Heart left ventricle (tissue), 16 donors: ENCODE measurements at places on chromosomes 3 and 15. TPM values are rescaled to one million over a fixed set of nuclear protein-coding genes. Genes with fewer than 3 reads are reported as not detected.

GRCh38 chr3:194691481-194692283 lies 6.0 kb downstream of the FAM43A start:
- H3K27me3 ChIP-seq, result no peaks in the 10 kb centered on the region
- DNase-seq, result no peak
- H3K27ac ChIP-seq, result no peak overlapping the region
- H3K4me3 ChIP-seq, result no peak overlapping the region
- H3K4me1 ChIP-seq, result peaks cover 35% of the 10 kb centered on the region
- H3K36me3 ChIP-seq, result no peaks in the 10 kb centered on the region

SPINK8 gene
- not detected for total RNA-seq

- no peak for DNase-seq
- H3K27me3 ChIP-seq, result no peaks in the 10 kb centered on the region
- H3K36me3 ChIP-seq, result no peaks in the 10 kb centered on the region
- no peak overlapping the region for H3K27ac ChIP-seq
- H3K4me3 ChIP-seq, result no peak overlapping the region
- H3K4me1 ChIP-seq, result no peaks in the 10 kb centered on the region
These were observed 13.9 kb downstream of the UROC1 start for GRCh38 chr3:126503701-126504100.

DNA sequence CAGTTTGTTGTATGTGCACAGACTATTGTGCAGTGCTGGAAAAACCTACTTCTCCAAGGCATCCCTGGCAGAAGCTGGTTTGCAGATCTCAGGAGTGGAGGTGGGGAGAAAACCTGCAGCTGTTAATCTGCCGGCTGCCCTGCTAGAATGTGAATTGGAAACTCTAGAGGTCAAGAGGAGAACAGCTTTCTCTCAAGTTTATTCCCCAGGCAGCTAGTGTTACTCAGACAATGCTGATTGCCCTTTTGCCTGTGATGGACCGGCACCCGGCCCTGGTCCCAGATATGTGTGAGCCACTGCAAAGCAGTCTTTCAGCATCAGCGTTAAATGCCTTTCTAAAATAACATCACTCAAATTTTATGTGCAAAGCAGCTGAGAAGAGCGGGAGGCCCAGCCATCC lies 129.7 kb upstream of the TPM1 start:
- H3K36me3 ChIP-seq, result no peaks in the 10 kb centered on the region
- H3K4me3 ChIP-seq, result no peak overlapping the region
- H3K4me1 ChIP-seq, result peaks cover 7% of the 10 kb centered on the region
- DNase-seq, result no peak
- H3K27ac ChIP-seq, result no peak overlapping the region

DNA sequence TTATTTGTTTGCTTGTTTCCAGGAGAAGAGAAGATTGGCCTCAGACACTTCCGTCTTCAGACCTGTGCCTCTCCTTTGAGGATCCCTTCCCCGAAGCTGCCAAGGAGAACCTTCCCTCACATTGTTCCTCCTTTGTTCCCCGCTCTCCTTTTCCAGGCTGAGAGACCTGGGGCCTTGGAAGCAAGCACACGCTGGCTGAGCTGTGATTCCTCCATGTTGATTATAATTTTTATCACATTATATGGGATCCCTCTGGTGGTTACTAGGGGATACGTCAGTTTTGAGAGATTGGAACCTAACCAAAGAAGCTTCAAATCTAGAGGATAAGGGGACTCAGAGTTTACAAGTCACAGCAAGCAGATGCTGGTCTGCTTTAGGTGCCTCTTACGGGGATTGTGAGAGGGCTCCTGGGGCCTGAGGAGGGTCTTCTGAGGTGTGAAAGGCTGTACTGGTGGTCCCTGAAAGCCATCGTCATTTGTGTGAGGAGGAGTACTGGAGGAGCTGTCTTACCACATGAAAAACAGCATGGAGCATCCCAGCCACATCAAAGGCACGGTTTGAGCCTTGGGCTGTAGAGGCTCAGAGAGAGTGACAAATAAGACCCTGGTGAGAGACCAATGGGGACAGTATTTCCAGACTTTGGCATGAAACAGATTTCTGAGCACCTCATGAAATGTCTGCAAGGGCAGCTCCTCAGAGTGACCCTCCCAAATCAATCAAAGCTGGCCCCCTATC lies 760.1 kb upstream of the CFAP20DC start:
- no peaks in the 10 kb centered on the region for H3K27me3 ChIP-seq
- H3K4me3 ChIP-seq, result no peak overlapping the region
- H3K27ac ChIP-seq, result no peak overlapping the region

GOLGA8O gene
- 0.81 TPM for total RNA-seq

SLC35G2 gene
- total RNA-seq, result 2.1 TPM

FXR1 gene
- total RNA-seq, result 255 TPM

- no peak overlapping the region for H3K27ac ChIP-seq
- H3K4me3 ChIP-seq, result no peak overlapping the region
- no peaks in the 10 kb centered on the region for H3K27me3 ChIP-seq
- no peaks in the 10 kb centered on the region for H3K4me1 ChIP-seq
- H3K36me3 ChIP-seq, result no peaks in the 10 kb centered on the region
These were observed 13.2 kb downstream of the PLA2G4D start for GRCh38 chr15:42080919-42081830.

- H3K36me3 ChIP-seq, result peaks cover 8% of the 10 kb centered on the region
- H3K4me1 ChIP-seq, result no peaks in the 10 kb centered on the region
- no peak overlapping the region for H3K4me3 ChIP-seq
- DNase-seq, result no peak
- no peaks in the 10 kb centered on the region for H3K27me3 ChIP-seq
- no peak overlapping the region for H3K27ac ChIP-seq
These were observed 13.8 kb downstream of the TRIM59 start for GRCh38 chr3:160435747-160436146.

GRCh38 chr3:10777627-10778026 lies 38.4 kb upstream of the SLC6A11 start:
- DNase-seq, result no peak
- no peaks in the 10 kb centered on the region for H3K4me1 ChIP-seq
- peaks cover 32% of the 10 kb centered on the region for H3K27me3 ChIP-seq
- H3K36me3 ChIP-seq, result no peaks in the 10 kb centered on the region
- no peak overlapping the region for H3K4me3 ChIP-seq
- H3K27ac ChIP-seq, result no peak overlapping the region

- no peak overlapping the region for H3K27ac ChIP-seq
- H3K4me3 ChIP-seq, result no peak overlapping the region
- no peaks in the 10 kb centered on the region for H3K27me3 ChIP-seq
These were observed 168.4 kb downstream of the ZIC4 start for GRCh38 chr3:147237991-147238390.

- no peak overlapping the region for H3K27ac ChIP-seq
- no peak for DNase-seq
- H3K4me1 ChIP-seq, result no peaks in the 10 kb centered on the region
- H3K27me3 ChIP-seq, result no peaks in the 10 kb centered on the region
- H3K4me3 ChIP-seq, result no peak overlapping the region
These were observed 57.2 kb upstream of the TOPAZ1 start for GRCh38 chr3:44184319-44184953.

DNA sequence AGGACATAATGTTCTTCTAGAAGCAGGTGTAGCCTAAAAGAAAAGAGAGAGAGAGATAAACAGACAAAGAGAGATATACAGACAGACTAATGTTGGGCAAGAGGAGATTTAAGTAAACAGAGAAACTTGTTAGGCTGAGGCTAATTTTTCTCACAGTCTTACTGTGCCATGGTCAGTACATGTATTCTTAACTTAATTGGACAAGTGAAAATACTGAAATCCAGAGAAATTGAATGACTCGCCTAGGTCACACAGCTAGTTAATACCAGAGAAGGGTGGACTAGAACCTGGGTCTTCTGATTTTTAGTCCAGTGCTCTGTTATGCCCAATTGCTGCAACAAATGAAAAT lies 6.7 kb upstream of the ZNF609 start:
- H3K36me3 ChIP-seq, result peaks cover 42% of the 10 kb centered on the region
- H3K27ac ChIP-seq, result no peak overlapping the region
- H3K4me3 ChIP-seq, result no peak overlapping the region
- no peaks in the 10 kb centered on the region for H3K27me3 ChIP-seq
- H3K4me1 ChIP-seq, result peaks cover 6% of the 10 kb centered on the region

TMOD2 gene
- total RNA-seq, result 6.1 TPM

- DNase-seq, result no peak
- H3K4me1 ChIP-seq, result no peaks in the 10 kb centered on the region
- no peak overlapping the region for H3K4me3 ChIP-seq
- no peak overlapping the region for H3K27ac ChIP-seq
These were observed 124.8 kb downstream of the MYLK start for GRCh38 chr3:123759311-123759710.

DNA sequence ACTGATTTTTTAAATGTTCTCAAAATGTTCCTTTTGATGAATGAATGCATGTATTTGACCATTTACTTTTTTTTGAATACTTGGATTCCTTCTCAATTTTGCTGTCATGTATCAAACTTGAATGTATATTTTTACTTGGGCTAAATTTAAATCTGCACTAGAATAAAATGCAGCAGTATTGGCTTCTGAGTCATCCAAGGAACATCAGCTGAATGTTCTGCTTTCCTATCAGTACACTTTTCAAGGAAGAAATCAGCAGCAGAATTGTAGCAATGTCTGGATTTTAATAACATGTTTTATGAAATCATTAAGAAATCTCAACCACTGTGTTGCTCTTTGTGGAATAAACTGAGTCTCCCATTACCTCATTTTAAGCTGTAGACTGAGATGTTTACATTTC lies 57.0 kb upstream of the COL6A6 start:
- no peaks in the 10 kb centered on the region for H3K36me3 ChIP-seq
- no peak overlapping the region for H3K27ac ChIP-seq
- no peaks in the 10 kb centered on the region for H3K27me3 ChIP-seq
- H3K4me1 ChIP-seq, result no peaks in the 10 kb centered on the region
- no peak overlapping the region for H3K4me3 ChIP-seq
- DNase-seq, result no peak

EPHB1 gene
- total RNA-seq, result 0.67 TPM

DNA sequence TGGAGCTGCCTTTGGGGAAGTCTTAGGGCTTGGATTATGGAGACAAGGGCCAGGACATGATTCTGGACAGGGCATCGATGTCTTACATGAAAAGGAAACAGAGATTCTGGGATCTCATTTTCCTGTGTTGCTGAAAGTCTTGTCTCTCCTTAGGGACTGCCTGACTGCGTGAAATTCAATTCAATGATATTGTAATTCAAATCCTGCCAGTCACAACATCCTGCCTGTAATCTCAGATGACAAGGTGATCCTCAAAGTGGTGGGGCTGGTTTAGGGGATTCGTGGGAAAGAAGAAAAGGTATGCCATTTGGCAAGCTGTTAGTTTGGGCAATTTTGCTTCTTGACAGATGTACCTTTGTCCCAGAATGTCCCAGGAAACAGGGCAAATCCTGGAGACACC lies 129.1 kb downstream of the KBTBD8 start:
- H3K27ac ChIP-seq, result no peak overlapping the region
- no peak overlapping the region for H3K4me3 ChIP-seq
- no peaks in the 10 kb centered on the region for H3K4me1 ChIP-seq
- no peaks in the 10 kb centered on the region for H3K36me3 ChIP-seq
- H3K27me3 ChIP-seq, result peaks cover 4% of the 10 kb centered on the region

DNA sequence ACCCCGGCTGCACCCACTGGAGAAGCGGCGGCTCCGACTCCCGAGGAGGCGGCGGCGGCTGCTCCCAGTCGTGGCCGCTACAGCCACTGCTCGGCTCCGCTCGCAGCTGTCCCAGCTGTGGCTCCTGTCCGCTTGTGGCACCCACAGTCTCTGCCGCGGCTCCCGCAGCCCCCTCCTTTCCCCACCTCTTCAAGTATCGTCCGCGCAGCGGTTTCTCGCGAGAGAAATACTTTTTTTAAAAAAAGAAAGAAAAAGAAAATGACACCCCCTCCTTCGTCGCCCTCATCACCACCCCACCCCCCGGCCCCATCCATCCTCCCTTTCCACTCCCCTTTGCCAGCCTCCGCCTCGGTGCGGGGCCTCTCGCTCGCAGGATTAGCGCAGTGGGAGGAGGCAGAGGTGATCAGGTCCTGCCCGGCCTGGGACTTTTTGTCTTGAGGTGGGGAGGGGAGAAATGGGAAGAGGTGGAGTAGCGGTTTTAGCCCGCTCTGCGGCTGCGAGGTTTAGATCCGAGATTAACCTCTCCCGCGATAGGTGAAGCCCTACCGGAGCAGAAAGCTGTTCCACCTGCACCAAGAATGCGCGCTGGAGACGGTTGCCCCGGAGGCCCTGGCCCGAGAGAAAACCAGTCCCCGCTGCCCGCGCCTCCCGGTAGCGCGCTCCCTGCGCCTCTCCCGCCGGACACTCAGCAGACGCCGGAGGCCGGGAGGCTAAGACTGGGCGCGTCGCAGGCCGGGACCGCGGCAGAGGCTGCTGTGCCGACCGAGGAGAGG lies at the start of gene FBN1:
Gene FBN1 (minus strand): TSS at position 152 of the 773 bp plus-strand sequence. CDS start 940 bp downstream, outside the sequence.
- H3K27ac ChIP-seq, result peak within 1 kb of the TSS; percentile 91
- no peaks in the 10 kb centered on the region for H3K27me3 ChIP-seq
- peak within 1 kb of the TSS; percentile 80 for H3K4me3 ChIP-seq
- no peaks in the 10 kb centered on the region for H3K4me1 ChIP-seq
- H3K36me3 ChIP-seq, result peaks cover 4% of the 10 kb centered on the region
- peak; percentile 78 for DNase-seq

- DNase-seq, result no peak
- no peaks in the 10 kb centered on the region for H3K4me1 ChIP-seq
- H3K27me3 ChIP-seq, result no peaks in the 10 kb centered on the region
- no peak overlapping the region for H3K27ac ChIP-seq
These were observed 491.4 kb downstream of the TUSC7 start for GRCh38 chr3:117200962-117201361.

GRCh38 chr3:101849714-101850245 lies 466 bp downstream of the NFKBIZ start:
- H3K27ac ChIP-seq, result peak overlapping the region; percentile 99
- peaks cover 19% of the 10 kb centered on the region for H3K4me1 ChIP-seq
- peak overlapping the region; percentile 79 for H3K4me3 ChIP-seq
- H3K36me3 ChIP-seq, result peaks cover 31% of the 10 kb centered on the region
- no peaks in the 10 kb centered on the region for H3K27me3 ChIP-seq

GRCh38 chr15:100665570-100665969 lies 63.2 kb downstream of the ASB7 start:
- H3K27ac ChIP-seq, result no peak overlapping the region
- DNase-seq, result no peak
- H3K4me1 ChIP-seq, result no peaks in the 10 kb centered on the region
- no peaks in the 10 kb centered on the region for H3K27me3 ChIP-seq

DNA sequence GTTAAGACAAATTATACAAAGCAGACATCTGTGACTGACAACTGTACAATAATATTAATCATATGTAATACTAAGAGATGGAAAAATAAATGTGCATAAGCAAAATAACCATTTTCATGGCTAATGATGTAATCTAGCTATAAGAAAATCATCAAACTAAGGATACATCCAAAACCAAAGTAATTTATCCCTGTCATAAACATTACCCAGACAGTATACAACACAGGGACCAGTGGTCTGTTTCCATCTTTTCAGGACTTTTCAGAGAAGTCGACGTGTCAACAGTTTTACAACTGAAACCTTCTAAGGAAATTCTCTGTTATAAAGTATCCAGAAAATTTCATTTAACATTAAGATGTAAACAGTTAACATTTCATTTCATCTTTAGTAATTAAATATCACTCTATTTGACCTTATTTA lies 11.0 kb downstream of the THBS1 start:
- no peak overlapping the region for H3K4me3 ChIP-seq
- peaks cover 23% of the 10 kb centered on the region for H3K4me1 ChIP-seq
- H3K27ac ChIP-seq, result no peak overlapping the region

SAMD7 gene
- not detected for total RNA-seq

- peaks cover 38% of the 10 kb centered on the region for H3K4me1 ChIP-seq
- H3K27ac ChIP-seq, result no peak overlapping the region
- H3K4me3 ChIP-seq, result no peak overlapping the region
- H3K36me3 ChIP-seq, result peaks cover 17% of the 10 kb centered on the region
These were observed 72.7 kb upstream of the TSPAN3 start for GRCh38 chr15:77143616-77144015.
